LHCN-M2 (cell line): ENCODE measurements at places on chromosomes 5 and 9.
A peak's percentile ranks its signal among the peaks of the same experiment; 100 is the strongest.

DNA sequence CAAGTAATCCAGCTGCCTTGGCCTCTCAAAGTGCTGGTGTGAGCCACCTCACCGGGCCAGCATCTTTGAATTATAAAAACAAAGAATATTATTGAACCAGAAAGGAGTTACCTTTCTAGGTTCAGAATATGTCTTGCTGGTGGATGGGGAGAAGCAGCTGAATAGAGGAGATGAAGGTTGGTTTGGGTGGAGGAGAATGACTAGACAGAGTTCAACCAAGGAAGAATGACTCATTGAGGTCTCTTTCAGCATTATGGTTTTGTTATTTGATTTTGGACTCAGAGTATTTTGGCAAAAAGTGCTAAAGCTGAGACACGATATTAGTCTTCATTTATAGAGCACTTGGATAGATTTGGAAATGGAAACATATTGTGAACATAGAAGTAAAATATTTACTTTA is 75.2 kb upstream of the MPDZ start:
- DNase-seq, result peak; percentile 56

DNA sequence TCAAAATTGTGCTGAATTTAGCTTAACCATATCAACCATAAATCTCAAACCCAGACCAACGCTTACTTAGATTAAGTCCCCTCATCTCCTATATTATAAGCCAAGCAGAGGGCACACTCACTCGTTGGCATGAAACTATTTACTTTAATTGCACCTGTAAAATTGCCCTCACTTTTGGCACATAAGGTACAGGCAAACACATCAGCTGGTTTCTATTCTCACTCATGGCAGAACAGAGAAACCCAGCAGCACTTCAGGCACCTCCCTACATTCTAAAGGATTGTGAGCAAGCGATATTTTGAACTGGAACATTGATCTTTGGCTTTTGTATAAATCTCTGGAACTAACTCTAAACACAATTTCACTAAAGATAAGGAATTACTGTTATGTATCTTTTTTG is 845.6 kb upstream of the CDH6 start:
- DNase-seq, result no peak

DNA sequence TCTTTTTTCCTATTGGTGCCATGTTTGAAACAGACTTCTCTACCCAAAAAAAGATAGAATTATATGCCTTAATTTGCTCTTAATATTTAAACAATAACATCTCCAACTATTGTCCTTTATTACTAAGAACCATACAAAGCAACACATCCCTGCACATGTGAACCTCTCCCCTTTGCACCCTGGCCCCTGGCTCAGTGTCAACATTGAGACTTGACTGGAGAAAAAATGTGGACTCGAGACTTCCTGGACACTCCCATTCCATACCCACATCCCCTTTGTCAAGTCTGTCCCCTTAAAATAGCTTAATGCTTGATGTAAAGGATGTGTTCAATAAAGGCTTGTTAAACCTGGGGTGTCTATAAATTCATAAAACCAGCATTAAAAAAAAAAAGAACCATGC is 53.2 kb downstream of the TTC39B start:
- no peak for DNase-seq

GRCh38 chr9:131148966-131149687 is 23.7 kb downstream of the NUP214 start:
- no peak for DNase-seq

GRCh38 chr5:147169399-147169798 is 65.4 kb upstream of the STK32A start:
- peak; percentile 82 for DNase-seq

GRCh38 chr5:9454012-9454481 is 91.8 kb downstream of the SEMA5A start:
- DNase-seq, result no peak

DNA sequence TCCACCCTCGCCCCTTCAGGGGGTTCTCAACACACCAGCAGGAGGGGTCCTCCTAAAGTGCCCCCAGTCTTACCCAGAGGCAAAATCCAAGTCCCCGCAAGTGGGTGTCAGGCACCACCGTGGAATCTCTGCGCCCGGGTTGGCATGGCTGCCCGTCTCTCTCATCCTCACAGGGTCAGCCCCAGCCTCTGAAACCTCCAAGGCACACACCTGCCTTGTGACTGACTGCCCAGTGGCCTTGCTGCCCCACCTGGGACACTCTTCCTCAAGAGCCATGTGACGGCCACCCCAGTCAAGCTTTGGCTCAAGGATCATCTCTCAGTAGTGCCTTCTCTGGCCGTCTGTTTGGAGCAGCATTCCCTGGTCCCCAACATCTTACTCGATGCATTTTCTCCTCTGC is 4.9 kb downstream of the FBP2 start:
- no peak for DNase-seq
